IPS DF 6.9 (cell line): ENCODE measurements at places on chromosomes 7 and 10.
A peak's percentile ranks its signal among the peaks of the same experiment; 100 is the strongest.

- DNase-seq = no peak
These were observed 1.5 kb upstream of the H2AZ2 start for GRCh38 chr7:44849259-44849884.

GRCh38 chr10:97861924-97862323, 12.3 kb downstream of the GOLGA7B start:
- no peak for DNase-seq

DNA sequence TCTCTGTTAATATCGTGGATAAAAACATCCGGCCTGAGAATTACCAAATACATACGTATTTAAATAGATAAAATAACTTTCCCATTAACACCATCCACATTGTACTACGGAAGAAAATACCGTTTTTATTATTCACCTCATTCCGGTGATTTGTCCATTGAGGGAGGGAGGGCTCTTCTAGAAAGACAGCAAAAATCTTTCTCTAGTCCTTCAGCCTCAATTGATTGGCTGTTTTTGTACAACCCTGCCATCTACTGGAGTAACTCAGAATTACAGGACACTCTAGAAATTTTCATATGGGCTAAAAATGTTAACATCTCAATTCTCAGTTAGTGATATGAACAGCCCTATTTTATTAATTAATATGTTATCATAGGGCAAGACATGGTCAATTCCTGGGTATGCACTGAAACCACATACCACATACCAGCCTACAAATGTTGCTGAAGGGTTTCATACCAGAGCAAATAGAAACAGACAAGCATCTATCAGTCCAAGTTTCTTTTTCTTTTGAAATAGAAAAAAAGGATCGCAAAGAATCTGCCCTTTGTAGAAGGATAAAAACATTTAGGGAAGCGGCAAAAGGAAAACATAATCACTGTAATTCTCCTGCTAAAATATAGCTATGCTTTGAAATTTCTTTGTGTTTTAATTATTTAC, 55.8 kb upstream of the CDCA7L start:
- peak; percentile 11 for DNase-seq

DNA sequence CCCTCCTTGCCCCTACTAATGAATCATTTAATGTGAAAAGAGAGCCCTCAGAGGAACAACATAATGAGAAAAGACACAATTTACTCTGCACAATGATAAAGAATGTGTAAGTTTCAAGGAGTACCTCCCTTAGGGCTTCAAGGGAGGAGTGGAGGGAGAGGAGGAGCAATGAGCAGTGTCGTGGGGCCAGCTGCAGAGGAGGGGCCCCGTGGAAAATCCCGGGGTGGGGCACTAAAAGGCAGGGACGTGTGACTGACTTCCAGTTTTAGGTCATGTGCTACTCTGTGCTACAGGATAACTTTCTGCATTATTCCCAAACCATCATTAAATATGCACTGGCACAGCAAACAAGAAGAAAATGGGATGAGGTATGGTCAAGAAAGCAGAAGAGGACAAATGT, 108.1 kb downstream of the ANLN start:
- no peak for DNase-seq

DNA sequence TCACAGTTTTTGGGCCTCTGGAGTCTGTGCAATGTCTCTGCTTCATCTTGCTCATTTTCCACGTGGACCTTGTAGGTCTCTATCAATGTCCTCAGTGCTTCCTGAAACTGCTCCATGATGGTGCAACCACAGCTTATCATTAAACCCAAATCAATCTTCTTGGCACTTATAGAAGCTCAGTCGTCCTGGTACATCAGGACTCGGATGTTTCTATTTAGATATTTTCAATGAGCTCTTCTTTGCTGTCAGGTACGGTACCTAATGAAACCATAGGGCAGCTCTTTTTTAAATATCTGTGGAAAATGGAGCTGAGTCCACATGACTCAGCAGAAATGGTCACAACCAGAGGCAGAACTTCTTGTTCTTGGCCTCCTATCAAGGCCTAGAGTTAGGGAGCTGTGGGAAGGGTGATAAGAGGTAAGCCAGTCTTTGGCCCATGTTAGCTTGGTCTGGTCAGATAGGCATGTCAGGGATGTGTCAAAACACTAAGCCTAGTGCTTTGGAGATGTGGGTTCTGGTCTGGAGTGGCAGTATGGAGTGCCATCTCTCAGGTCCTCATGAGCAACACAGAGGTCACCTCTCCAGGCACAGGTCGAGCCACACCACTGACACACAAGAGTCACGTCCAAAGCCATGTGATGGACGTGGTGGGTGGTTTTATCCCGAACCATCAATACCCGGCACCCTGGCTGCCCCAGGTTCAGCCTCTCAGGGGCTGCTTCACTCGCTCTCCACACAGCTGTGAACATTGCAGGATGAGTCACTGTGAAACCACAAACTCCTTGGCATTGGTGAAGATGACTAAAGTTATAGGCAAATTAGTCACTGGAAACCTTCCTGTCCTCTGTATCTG, 87.0 kb downstream of the TBXAS1 start:
- no peak for DNase-seq

GRCh38 chr7:45978010-45978681, 57.1 kb upstream of the IGFBP3 start:
- peak; percentile 13 for DNase-seq

DNA sequence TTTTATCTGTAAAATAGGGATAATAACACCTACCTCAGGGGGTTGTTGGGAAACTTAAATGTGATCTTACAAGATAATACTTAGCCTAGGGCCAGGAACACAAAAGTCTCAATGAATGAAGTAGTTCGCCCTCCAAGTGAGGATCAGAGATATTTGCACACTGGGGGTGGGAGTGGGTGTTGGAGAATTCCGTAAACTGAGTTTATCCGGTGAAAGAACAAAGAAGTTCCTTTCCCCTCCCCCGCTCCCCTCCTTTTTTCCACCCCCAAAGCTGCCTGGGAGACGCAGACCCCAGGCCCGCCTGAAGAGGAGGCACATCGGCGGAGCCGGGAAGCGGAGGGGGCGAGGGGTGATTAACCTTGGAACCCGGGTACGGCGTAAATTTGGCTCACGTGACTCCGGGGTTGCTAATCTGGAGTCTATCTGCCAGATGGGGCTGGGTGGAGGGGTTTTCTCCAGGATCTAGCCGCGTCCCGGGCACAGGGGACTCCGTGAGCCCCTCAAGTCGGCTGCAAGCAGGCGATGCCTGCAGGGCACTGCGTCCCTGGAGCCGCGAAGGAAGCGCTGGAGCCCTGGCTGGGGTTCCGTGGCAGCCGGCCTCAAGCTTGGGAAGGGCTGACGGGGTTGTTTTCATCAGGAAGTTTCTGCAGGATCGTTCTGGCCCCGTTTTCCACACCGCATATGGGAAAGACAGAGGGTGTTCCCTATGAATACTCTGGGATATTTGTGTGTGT, 1.4 kb upstream of the PODXL start:
- peak; percentile 71 for DNase-seq

- no peak for DNase-seq
These were observed 3.9 kb downstream of the PPP1R17 start for GRCh38 chr7:31690935-31691334.

- no peak for DNase-seq
These were observed 134.7 kb upstream of the RHOBTB1 start for GRCh38 chr10:61078542-61079275.

GRCh38 chr10:5497948-5498730, 1.2 kb downstream of the CALML5 start:
- no peak for DNase-seq

- DNase-seq = peak; percentile 70
These were observed at the start of gene HOXA5 for GRCh38 chr7:27143023-27143949. HOXA5 (minus strand) TSS chr7:27143681; CDS start chr7:27143607, 74 bp downstream.

DNA sequence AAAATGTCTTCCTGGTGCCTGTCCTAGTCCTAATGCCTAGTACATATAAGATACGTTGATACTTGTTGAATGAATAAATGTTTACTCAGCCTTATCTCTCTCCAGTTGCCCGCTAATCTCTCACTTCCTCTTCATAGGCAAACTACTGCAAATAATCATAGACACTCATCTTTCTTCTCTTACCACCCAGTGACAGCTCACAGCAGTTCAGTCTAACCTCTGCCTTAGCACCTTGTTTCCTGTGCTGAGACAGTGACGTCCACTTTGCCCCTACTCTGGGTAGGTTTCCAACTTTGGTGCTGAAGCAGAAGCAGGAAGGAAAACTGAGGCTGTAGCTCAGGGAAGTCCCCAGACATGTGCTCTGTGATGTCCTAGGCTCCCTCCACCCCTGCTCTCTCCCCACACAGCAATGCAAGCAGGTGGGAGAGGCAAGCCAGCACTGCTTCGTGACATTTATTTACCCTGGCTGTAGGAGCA, 45.5 kb upstream of the RHOBTB1 start:
- DNase-seq = no peak

GRCh38 chr7:100053215-100053614, 3.6 kb downstream of the ZSCAN21 start:
- DNase-seq = no peak

GRCh38 chr7:85160223-85160622, 26.6 kb downstream of the SEMA3D start:
- no peak for DNase-seq

GRCh38 chr10:124477614-124478363, 16.2 kb downstream of the LHPP start:
- no peak for DNase-seq

- no peak for DNase-seq
These were observed 1.7 kb downstream of the SCRN1 start for GRCh38 chr7:29987811-29988317.

DNA sequence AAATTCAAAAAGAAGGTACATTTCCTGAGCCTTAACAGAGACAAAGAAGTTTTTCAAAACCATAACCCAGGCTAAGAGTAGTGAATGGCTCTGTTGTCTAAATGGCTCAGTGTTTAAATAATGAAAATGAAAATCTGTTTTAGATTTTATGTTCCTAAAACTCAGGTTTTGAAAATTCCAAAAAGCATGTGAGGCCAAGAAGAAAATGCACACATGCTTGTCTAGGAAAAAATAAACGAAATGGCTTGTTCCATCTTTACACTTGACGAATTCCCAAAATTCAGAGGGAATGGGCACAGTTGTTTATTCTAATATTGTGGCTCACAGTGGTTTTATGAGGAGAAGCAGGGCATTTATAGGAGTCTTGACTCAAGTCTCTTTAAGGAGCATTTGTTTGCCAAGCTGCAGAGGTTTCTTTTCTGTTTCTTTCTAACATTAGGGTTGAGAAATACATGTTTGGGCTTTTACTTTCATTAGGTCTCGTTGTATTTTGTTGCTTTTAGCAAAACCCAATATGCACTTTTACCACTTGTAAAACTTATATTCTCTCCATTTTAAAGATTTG, 527.6 kb upstream of the ANKRD30A start:
- no peak for DNase-seq

- no peak for DNase-seq
These were observed 19.1 kb downstream of the UBTD1 start for GRCh38 chr10:97517778-97518300.
